Smooth muscle cell of trachea (primary cell): ENCODE measurements at places on chromosomes 4 and X. TPM values are rescaled to one million over a fixed set of nuclear protein-coding genes. Genes with fewer than 3 reads are reported as not detected.

Gene MSX1
- total RNA-seq: 14.4 and 17.2 TPM in 2 replicates

Gene RAB39B
- total RNA-seq: 1.3 and 1.7 TPM in 2 replicates

Gene CENPC
- 9.9 and 20.9 TPM in 2 replicates for total RNA-seq

Gene CPEB2
- 15.1 and 19.8 TPM in 2 replicates for total RNA-seq

Gene BEX1
- 0.15 and 0.17 TPM in 2 replicates for total RNA-seq

Gene BMPR1B
- total RNA-seq: 0.50 and 1.6 TPM in 2 replicates

Gene AADAT
- 3.9 and 5.0 TPM in 2 replicates for total RNA-seq

Gene GRPR
- 0.33 TPM in 1 of 2 replicates, not detected in the other for total RNA-seq

Gene TMEM184C
- total RNA-seq: 48.3 and 62.7 TPM in 2 replicates

Gene GYPA
- not detected in 2 replicates for total RNA-seq

Gene ERCC6L
- total RNA-seq: 0.17 and 7.9 TPM in 2 replicates

Gene UGT8
- under 0.01 and 0.17 TPM in 2 replicates for total RNA-seq

Gene RASSF6
- under 0.01 TPM in 2 replicates for total RNA-seq

Gene LGI2
- under 0.01 TPM in 1 of 2 replicates, not detected in the other for total RNA-seq

Gene ERVMER34-1
- under 0.01 TPM in 1 of 2 replicates, not detected in the other for total RNA-seq

Gene CFP
- 0.15 and 0.33 TPM in 2 replicates for total RNA-seq

Gene CLNK
- total RNA-seq: not detected in 2 replicates

Gene BEX5
- not detected in 2 replicates for total RNA-seq
